Sigmoid colon (tissue), 7 donors: ENCODE measurements at places on chromosomes 6 and 20. TPM values are rescaled to one million over a fixed set of nuclear protein-coding genes. Genes with fewer than 3 reads are reported as not detected.

KCNK16 gene
- not detected for total RNA-seq

TSBP1 gene
- total RNA-seq = not detected

NCOA5 gene
- total RNA-seq = 22.4 TPM

RBBP9 gene
- 23.5 TPM for total RNA-seq

AGER gene
- total RNA-seq = 2.8 TPM

BHLHE23 gene
- total RNA-seq = not detected

CST5 gene
- total RNA-seq = not detected

LHFPL5 gene
- not detected for total RNA-seq

PTK7 gene
- 9.4 TPM for total RNA-seq

- DNase-seq = no peak
Observed at GRCh38 chr6:132070356-132070755, 119.2 kb upstream of the CCN2 start.

- no peak for DNase-seq
Observed at GRCh38 chr6:148235446-148235845, 107.2 kb upstream of the SASH1 start.

DNA sequence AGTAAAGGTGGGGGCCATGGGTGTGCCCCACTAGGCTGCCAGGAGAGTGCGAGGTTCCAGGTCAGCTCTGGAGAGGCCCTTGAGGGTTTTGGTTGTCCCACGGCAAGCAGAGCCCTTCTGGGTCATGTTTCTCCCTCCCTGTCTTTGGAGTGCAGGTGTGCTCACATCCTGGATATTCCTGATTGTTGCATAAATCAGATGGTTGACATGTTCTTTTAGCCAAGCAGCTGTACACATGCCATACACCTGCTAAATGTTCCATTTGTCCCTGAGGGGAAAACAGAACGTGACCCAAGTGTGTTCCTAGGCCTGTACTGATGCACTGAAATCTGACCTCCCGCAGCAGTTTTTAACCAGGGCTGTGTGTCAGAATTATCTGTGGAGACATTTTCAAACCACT is 77.5 kb upstream of the BEND3 start:
- no peak for DNase-seq

GRCh38 chr6:139627091-139627490 is 252.6 kb upstream of the CITED2 start:
- no peak for DNase-seq

DNA sequence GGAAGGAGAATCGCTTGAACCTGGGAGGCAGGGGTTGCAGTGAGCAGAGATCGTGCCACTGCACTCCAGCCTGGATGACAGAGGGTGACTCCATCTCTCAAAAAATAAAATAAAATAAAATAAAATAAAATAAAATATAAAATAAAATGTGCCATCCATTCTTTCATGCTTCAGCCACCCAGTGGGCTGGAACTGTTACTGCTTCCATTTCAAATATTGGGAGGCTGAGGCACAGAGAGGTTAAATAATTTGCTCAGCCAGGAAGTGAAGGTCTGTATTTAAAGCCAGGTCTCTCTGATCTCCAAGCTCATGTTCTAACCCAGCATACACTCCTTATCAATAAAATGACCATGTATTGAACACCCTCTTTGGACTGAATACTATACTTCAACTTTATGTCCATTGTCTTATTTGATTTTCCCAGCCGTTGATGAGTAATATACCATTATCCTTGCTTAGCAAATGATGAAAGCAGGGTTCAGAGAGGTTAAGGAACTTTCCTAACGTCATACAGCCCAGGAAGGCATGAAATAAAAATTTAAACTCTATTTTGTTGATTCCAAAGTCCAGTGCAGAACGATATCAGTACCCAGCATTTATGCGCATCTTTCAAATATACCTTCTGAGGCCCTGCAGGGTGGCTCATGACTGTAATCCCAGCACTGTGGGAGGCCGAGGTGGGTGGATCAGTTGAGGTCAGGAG is 25.8 kb upstream of the SLC9A8 start:
- DNase-seq = no peak

GRCh38 chr20:21577551-21577950 is 63.7 kb upstream of the NKX2-2 start:
- no peak for DNase-seq

GRCh38 chr6:123402052-123402451 is 234.7 kb downstream of the TRDN start:
- DNase-seq = no peak

- DNase-seq = no peak
Observed at GRCh38 chr20:62142252-62143080, 728 bp downstream of the PSMA7 start.
